ENCODE measurements at places on chromosomes 1 and 21. TPM values are rescaled to one million over a fixed set of nuclear protein-coding genes. Genes with fewer than 3 reads are reported as not detected.

The MFSD2A gene
- total RNA-seq: 1.1 TPM

The IL20 gene
- total RNA-seq: not detected

The KPRP gene
- total RNA-seq: not detected

The MR1 gene
- 14.3 TPM for total RNA-seq

The LRRC8D gene
- 49.6 TPM for total RNA-seq

The HRNR gene
- not detected for total RNA-seq

The CD53 gene
- total RNA-seq: 5.7 TPM

The ETS2 gene
- 53.3 TPM for total RNA-seq

- H3K4me1 ChIP-seq: no peaks in the 10 kb centered on the region
- no peaks in the 10 kb centered on the region for H3K27me3 ChIP-seq
- no peaks in the 10 kb centered on the region for H3K36me3 ChIP-seq
- no peak overlapping the region for H3K4me3 ChIP-seq
These were observed 63.8 kb downstream of the RPS6KA1 start for GRCh38 chr1:26593385-26593784.

GRCh38 chr1:58618303-58618702 is 41.3 kb upstream of the TACSTD2 start:
- H3K4me3 ChIP-seq: no peak overlapping the region
- H3K27ac ChIP-seq: peak overlapping the region; percentile 54
- peaks cover 3% of the 10 kb centered on the region for H3K4me1 ChIP-seq
- no peaks in the 10 kb centered on the region for H3K27me3 ChIP-seq

GRCh38 chr1:44536357-44537209 is 131.5 kb downstream of the RNF220 start:
- H3K27ac ChIP-seq: no peak overlapping the region
- no peak overlapping the region for H3K4me3 ChIP-seq
- no peaks in the 10 kb centered on the region for H3K4me1 ChIP-seq
- no peak for DNase-seq
- peaks cover 5% of the 10 kb centered on the region for H3K27me3 ChIP-seq

DNA sequence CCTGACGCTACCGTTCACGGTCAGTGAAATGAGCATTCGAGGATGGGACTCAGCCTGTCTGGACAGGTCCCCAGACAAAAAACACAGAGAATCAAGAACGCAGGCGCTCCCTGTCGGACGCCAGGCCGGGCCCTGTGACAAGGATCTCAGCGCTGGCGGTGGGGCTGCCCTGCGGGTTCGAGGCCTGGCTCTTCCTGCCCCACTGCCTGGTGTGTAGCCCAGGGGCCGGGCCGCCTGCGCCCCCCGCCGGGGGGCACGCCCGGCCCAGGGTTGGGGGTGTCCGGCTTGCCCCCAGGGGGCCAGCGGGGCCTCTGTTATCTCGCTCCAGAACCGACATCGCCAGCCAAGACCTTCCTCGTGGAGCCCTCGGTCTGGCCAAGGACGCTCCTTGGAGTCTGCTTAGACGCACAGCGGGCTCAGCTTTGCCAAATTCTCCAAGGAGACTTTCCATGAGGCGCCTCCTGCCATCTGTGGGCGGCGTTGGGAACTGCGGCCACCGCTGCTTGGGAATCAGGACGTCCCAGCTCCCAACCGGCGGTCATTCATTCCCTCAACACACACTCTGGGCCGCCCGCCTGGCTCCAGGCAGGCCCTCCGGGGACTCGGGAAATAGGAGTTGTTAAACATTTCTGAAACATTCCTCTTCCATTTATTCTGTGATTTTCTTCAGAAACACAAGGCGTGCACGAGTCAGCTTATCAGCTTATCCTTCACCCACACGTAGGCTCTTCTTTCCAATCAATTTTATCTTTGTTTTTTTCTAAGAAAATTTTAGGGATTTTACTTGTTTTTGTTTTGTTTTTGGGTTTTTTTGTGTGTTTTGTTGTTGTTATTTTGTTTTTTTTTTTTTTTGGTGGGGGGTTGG is 11.3 kb upstream of the RIPK4 start:
- H3K36me3 ChIP-seq: no peaks in the 10 kb centered on the region
- H3K4me1 ChIP-seq: no peaks in the 10 kb centered on the region
- DNase-seq: peak; percentile 90
- no peaks in the 10 kb centered on the region for H3K27me3 ChIP-seq
- H3K4me3 ChIP-seq: no peak overlapping the region

DNA sequence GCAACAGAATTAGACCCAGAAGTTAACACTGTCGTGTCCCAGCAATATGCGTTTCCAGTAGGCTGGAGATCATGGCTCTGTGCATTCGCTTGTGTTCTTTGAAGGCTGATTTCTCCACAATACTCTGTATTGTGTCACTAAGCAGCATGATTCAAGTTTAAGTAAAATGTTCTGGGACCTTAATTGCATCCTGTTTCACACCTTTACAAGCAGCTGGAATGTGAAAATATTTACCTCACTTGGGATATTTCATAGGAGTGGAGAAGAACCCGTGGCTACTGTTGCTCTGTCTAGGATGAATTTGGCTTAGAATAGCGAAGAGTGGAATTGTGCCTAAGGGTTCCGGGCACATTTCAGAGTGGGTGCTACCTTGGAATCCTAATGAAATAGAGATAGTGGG is 6.3 kb downstream of the PTGFRN start:
- H3K4me3 ChIP-seq: no peak overlapping the region
- peaks cover 3% of the 10 kb centered on the region for H3K4me1 ChIP-seq
- DNase-seq: no peak
- H3K27ac ChIP-seq: no peak overlapping the region
- no peaks in the 10 kb centered on the region for H3K27me3 ChIP-seq

DNA sequence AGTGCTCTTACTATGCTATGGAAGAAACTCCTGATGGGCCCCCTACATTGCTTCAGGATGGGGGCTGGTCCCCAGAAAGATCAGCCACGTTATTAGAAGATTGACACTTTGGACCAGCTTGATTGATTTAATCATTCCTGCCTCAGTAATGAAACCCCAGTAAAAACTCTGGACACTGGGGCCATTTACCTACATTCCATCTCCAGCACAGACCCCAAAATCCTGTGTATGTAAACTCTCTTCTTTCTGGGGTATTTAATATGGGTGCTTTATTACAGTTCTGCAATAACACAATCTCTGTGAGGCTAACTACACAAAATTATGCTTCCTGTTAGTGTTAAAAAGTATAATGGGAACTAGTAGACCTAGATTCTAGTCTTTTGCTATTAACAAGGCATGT is 96.6 kb downstream of the KCNK1 start:
- DNase-seq: no peak
- H3K27me3 ChIP-seq: no peaks in the 10 kb centered on the region
- no peaks in the 10 kb centered on the region for H3K4me1 ChIP-seq
- no peak overlapping the region for H3K27ac ChIP-seq
- H3K36me3 ChIP-seq: no peaks in the 10 kb centered on the region

- no peak overlapping the region for H3K4me3 ChIP-seq
- no peak overlapping the region for H3K27ac ChIP-seq
- H3K27me3 ChIP-seq: no peaks in the 10 kb centered on the region
- DNase-seq: no peak
- no peaks in the 10 kb centered on the region for H3K4me1 ChIP-seq
- H3K36me3 ChIP-seq: no peaks in the 10 kb centered on the region
These were observed 775.6 kb downstream of the LTN1 start for GRCh38 chr21:28216976-28217523.

- H3K27ac ChIP-seq: no peak overlapping the region
- H3K4me3 ChIP-seq: no peak overlapping the region
- H3K36me3 ChIP-seq: no peaks in the 10 kb centered on the region
These were observed 11.5 kb downstream of the LAMC1 start for GRCh38 chr1:183034682-183035081.

DNA sequence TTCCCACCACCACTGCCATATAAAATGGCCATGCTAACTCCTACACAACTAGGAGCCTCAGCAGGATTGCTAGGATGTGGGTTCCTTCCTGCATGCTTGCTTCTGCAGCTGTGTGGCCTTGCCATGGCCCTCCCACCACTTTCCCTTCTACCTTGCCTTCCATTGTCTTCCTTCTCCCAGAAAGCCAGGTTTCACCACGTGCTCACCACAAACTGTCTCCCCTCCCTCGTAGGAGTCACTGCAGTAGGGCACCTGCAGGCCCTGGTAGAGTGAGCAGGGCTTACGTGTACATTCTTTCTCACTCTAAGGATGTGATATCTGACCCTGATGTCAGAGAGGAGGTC is 3.7 kb downstream of the C1orf226 start:
- no peak for DNase-seq
- no peak overlapping the region for H3K4me3 ChIP-seq
- no peaks in the 10 kb centered on the region for H3K27me3 ChIP-seq

GRCh38 chr1:161185282-161185682 is 8.0 kb upstream of the B4GALT3 start:
- H3K36me3 ChIP-seq: no peaks in the 10 kb centered on the region
- no peak for DNase-seq
- no peaks in the 10 kb centered on the region for H3K27me3 ChIP-seq
- H3K4me3 ChIP-seq: no peak overlapping the region
- H3K4me1 ChIP-seq: no peaks in the 10 kb centered on the region

- no peaks in the 10 kb centered on the region for H3K36me3 ChIP-seq
- H3K4me3 ChIP-seq: no peak overlapping the region
- no peak overlapping the region for H3K27ac ChIP-seq
- no peaks in the 10 kb centered on the region for H3K4me1 ChIP-seq
These were observed 55.7 kb upstream of the UBE2U start for GRCh38 chr1:64147759-64148158.

GRCh38 chr1:236944556-236944955 is 59.7 kb downstream of the MT1HL1 start:
- no peak overlapping the region for H3K4me3 ChIP-seq
- DNase-seq: no peak
- no peak overlapping the region for H3K27ac ChIP-seq
- no peaks in the 10 kb centered on the region for H3K4me1 ChIP-seq
- no peaks in the 10 kb centered on the region for H3K36me3 ChIP-seq

GRCh38 chr1:99589186-99589636 is 56.7 kb upstream of the PALMD start:
- no peaks in the 10 kb centered on the region for H3K4me1 ChIP-seq
- no peak overlapping the region for H3K4me3 ChIP-seq
- H3K27me3 ChIP-seq: no peaks in the 10 kb centered on the region
- no peaks in the 10 kb centered on the region for H3K36me3 ChIP-seq

- H3K4me3 ChIP-seq: no peak overlapping the region
- H3K27ac ChIP-seq: no peak overlapping the region
- peaks cover 27% of the 10 kb centered on the region for H3K27me3 ChIP-seq
- DNase-seq: no peak
- H3K36me3 ChIP-seq: no peaks in the 10 kb centered on the region
These were observed 5.4 kb downstream of the BLACAT1 start for GRCh38 chr1:205450448-205450847.

DNA sequence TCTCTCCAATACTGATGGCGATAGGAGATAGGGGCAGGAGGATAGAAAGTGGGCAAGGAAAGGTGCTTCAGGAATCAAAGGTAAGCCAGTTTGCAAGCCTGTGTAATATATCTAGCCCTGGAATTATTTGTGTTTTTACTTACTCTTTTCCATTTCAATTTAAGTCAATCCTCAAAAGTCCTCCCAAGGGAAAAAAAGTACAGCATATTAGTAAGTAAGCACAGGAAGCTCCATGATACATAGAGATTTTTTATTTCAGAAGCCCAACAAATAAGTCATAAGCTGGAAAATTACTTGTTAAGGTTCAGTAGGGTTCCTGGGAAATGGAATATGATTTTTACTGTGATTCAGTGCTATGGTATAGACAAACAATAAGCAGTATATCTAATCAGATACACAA is 337.7 kb upstream of the DUSP10 start:
- no peaks in the 10 kb centered on the region for H3K27me3 ChIP-seq
- H3K4me1 ChIP-seq: no peaks in the 10 kb centered on the region
- no peak overlapping the region for H3K4me3 ChIP-seq

DNA sequence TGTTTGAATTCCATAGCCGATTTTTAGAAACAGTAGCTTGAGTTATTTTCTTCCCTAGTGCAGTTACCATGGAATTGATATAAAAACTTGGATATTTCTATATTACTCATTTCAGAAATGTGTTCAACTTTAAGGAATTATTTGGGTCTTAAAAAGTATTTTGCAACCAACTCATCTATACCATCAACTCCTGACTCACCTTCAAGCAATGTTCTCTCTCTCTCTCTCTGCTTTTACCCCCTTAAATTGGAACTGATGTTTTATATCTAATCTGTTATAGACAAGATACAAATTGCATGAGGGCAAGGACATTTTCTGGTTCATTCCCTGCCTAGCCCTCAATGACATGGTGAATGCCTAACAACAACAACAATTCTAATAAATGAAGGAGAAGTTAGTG is 214.7 kb upstream of the NRIP1 start:
- H3K27me3 ChIP-seq: no peaks in the 10 kb centered on the region
- no peak for DNase-seq
- H3K4me1 ChIP-seq: no peaks in the 10 kb centered on the region
- H3K4me3 ChIP-seq: no peak overlapping the region

DNA sequence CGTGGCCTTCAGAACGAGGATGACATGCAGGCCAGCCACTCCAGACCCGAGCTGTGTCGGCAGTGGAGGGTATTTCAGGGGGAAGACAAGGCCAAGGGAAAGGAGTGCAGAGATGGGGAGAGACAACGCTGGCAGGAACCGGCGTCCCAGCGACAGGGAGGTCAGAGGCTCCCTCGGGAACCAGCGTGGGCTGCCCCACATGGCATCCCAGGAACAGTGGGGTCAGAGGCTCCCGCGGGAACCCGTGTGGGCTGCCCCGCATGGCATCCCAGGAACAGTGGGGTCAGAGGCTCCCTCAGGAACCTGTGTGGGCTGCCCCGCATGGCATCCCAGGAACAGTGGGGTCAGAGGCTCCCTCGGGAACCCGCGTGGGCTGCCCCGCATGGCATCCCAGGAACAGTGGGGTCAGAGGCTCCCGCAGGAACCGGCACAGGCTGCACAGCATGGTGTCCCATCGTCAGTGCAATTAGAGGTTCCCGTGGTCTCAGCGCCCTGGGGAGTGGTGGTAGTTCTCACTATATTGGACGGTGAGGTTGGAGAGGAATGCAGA is 43.0 kb downstream of the SLC19A1 start:
- no peaks in the 10 kb centered on the region for H3K27me3 ChIP-seq
- H3K27ac ChIP-seq: no peak overlapping the region
- H3K4me3 ChIP-seq: no peak overlapping the region
- H3K4me1 ChIP-seq: no peaks in the 10 kb centered on the region

- H3K27ac ChIP-seq: no peak overlapping the region
- no peak for DNase-seq
- H3K36me3 ChIP-seq: no peaks in the 10 kb centered on the region
- no peaks in the 10 kb centered on the region for H3K4me1 ChIP-seq
- no peaks in the 10 kb centered on the region for H3K27me3 ChIP-seq
These were observed 58.7 kb downstream of the NENF start for GRCh38 chr1:212491454-212491853.

DNA sequence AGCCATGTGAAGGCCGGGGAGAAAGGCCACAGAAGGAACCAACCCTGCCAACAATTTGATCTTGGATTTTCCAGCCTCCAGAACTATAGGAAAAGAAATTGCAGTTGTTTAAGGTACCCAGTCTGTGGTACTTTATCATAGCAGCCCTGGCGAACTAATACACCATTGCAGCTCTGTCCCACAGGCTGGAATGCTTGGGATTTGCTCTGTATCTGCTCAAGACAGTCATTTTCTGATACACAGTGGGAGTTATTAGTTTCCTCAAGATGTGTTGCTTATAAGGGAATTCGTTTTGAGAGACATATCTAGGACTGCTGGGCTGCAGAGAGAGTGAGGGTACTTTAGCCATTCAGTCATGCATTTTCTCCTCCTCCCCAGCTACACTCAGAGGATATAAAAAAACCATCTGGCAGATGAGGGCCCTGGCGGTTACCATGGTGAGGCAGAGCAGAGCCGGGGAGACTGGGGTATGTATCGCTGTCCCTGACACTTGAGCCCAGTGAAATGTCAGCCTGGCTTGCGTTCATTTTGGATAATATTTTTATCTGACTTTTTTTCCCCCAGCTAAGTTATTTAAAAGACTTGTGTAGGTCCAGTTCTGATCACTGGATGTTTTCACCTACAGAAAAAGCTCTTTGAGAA is 104.6 kb downstream of the DIRAS3 start:
- no peaks in the 10 kb centered on the region for H3K36me3 ChIP-seq
- no peak for DNase-seq
- no peaks in the 10 kb centered on the region for H3K4me1 ChIP-seq
- H3K27ac ChIP-seq: no peak overlapping the region

Data from prostate gland (tissue), 2 donors.